Right ventricle myocardium superior (tissue), 1 donor: ENCODE measurements at places on chromosomes 2 and 18. TPM values are rescaled to one million over a fixed set of nuclear protein-coding genes. Genes with fewer than 3 reads are reported as not detected.
A peak's percentile ranks its signal among the peaks of the same experiment; 100 is the strongest.

B3GNT7 gene
- total RNA-seq = 7.7 TPM

DNA sequence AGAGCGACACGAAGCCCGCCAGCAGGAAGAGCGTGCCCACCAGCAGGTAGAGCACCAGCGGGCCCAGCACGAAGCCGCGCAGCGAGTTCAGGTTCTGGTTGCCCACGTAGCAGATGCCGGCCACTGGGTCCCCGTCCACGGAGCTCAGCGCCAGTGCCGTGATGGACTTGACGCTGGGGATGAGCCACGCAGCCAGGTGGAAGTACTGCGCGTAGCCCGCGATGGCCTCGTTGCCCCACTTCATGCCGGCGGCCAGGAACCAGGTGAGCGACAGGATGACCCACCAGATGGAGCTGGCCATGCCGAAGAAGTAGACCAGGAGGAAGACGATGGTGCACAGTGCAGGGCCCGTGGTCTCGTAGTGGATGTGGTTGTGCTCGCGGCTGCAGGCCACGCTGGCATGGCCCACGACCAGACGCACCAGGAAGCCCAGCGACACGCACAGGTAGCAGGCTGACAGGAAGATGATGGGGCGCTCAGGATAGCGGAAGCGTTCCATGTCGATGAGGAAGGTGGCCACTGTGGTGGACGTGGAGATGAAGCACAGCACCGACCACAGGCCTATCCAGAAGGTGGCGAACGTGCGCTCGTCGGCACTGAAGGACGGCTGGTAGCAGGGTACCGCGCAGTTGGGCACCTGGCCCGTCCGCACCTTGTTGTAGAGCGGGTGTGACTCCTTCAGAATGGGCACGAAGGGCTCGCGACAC is 2.1 kb downstream of the FZD5 start:
- DNase-seq = peak; percentile 74

DNA sequence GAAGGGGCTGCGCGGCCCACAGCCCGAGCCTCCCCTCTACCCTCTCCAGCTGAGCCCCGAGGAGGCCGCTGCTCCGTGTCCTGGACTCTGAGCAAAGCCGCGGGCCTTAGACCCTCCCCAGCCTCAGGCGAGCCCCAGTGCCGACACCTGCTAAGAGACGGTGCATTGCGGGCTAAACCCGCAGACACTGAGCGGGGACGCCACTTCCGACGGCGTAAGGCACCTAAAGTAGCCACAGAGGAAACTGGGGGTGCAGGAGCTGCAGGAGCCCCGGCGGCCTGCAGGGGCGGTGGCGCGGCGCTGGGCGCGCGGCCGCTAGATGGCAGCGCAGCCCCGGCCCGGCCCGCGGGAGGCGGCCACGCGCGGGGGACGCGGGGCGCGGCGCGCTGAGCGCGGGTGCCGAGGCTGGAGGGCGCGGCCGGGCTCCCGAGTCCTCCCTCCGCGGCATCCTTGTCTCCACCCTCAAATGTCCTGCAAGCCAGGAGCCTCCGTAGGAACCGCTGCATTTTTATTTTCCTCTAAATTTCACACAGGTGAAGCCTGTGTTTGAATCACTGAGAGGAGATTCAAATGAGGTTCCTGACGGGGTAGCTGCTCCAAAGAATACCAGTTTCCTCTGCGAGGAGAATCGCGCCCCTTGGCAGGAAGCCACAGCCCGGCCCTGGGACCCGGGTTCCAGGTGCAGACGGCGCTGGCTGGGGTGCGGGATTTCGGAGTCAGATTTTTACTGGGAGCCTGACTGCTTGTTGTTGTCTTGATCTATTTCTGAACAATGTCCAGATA is 650.5 kb downstream of the GALR1 start:
- DNase-seq = peak; percentile 47

- no peak for DNase-seq
These were observed 19.9 kb upstream of the SLC9A2 start for GRCh38 chr2:102599486-102599885.

DNA sequence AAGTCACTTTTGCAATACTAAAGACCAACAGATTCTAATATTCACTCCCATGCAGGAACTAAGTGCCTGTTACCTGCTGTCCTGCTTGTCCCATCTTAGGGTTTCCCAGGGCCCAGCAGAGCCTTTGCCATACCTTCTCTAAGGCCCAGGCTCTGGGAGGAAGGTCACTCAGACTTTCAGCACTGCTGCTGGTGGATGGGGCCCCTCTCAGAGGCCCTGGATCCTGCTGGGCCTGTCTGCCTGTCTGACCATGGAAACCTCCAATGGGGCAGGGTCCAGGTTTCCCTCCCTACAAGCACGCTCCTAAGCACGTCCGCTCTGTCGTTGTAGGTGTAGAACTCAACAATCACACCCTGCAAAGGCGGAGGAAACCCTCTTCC is 75.1 kb downstream of the RRM2 start:
- no peak for DNase-seq
